Kidney epithelial cell (primary cell): ENCODE measurements at places on chromosomes 11 and 22.

DNA sequence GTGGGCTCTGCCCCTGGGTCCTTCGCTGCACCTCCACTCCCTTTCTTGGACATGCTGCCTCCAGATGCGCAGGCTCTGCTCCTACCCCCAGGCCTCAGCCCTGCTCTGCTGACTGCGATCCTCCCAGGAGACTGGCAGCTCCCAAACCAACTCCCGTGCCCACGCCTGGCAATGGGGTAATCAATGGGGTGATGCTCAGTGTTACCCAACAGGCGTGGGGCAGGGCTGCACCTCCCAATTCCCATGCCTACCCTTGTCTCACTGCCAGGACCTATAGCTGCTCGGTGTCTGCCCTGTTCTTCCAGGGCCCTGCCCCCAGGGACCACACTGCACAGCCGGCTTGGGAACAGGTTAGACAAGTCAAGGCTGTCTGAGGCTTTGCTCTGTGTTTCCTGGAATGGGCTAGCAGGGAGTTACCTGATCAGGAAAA is at the start of gene ALDH3B2:
Gene ALDH3B2, minus strand, starts transcription at position 182 of the 430 bp plus-strand sequence. CDS start 7,688 bp downstream, outside the sequence.
- peak; percentile 2 for DNase-seq

DNA sequence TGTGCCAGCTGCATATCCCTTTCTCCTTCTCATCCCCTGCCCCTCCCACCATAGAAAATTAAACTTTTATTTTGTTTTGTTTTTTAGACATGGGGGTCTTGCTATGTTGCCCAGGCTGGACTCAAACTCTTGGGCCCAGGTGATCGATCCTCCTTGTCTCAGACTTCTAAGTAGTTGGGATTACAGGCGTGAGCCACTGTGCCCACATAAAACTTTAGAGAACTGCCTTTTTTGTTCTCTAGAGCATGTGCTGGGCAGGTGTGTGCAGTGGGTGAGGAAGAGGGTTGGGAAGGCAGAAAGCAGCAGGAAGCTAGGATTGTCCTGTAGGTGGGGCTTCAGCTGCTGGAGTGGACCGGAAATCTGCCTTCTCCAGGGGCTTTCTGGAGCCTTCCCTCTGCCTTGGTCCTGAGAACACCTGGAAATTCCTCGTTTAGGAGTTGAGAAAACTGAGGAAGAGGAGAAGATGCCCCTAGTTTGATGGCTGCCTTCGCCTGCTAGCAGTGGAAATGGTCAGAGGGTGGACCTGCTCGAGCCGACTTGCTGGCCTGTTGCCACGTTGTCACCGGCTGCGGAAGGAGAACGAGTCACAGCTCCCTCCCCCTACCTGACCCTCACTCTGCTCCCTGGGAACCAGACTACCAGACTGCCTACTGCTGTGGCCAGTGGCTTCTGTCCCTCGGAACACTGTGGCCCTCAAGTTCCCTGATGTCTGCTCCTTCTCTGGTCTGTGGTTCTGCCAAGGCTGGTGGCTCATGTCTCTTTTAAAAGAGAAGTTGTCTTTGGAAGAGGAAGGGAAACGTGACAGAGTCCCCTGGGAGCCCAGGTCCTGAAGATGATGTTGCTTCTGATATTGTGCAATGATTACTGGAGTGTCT is 4.0 kb downstream of the ST14 start:
- DNase-seq: no peak

DNA sequence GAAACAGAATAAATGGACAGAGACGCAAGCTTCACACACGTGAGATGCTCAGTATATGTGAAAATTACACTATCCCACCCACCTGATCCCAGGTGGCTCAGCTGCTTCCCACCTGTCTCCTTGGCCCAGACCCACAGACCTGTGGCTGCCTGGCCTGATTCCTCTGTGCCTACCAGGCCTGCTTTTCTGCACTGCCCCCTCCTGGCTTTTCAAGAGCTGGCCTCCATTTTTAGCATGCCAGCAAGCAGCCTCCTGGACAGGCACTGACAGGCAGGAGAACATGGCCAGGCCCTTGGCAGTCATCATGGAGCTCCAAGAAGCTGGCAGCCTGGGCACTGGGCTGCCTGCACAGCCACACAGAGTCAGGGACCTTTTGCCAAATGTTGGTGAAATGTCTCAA is 79.5 kb upstream of the HMGXB4 start:
- DNase-seq: no peak

GRCh38 chr11:126403022-126403581 is 47.6 kb downstream of the ST3GAL4 start:
- DNase-seq: no peak

DNA sequence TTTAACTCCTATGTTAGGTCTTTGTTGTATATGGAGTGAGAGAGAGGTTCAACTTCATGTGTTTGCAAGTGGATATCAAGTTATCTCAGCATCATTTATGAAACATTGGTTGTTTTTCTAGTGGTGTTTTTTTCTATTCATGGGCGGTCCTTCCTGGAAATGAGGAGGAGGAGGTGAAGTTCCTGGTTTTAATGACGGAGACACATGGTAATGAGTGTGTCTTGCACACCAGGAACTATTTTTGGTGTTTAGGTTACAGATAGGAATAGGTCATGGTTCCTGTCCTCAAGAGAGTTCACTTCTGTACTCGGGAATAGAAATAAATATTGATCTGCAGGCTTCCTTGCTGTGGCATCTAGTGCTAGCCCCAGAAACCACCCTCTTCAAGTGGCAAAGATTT is 74.9 kb downstream of the JAM3 start:
- DNase-seq: no peak

DNA sequence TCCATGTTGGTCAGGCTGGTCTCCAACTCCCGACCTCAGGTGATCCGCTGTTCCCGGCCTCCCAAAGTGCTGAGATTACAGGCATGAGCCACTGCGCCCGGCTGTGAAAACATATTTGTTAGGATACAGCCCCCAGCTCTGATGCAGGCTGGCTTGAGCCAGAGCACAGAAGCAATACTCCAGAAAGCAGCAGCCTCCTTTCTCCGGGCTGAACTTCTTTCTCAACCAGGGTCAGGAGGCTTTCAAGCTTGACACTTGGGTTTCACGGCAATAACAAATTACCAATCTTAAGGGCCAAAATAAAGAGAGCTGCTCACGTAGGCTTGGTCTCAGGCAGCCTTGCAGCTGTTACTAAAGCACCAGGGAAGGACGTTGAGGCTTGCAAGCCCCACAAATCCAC is 10.8 kb upstream of the CECR2 start:
- DNase-seq: no peak

GRCh38 chr11:126861796-126862459 is 138.6 kb downstream of the KIRREL3 start:
- no peak for DNase-seq

DNA sequence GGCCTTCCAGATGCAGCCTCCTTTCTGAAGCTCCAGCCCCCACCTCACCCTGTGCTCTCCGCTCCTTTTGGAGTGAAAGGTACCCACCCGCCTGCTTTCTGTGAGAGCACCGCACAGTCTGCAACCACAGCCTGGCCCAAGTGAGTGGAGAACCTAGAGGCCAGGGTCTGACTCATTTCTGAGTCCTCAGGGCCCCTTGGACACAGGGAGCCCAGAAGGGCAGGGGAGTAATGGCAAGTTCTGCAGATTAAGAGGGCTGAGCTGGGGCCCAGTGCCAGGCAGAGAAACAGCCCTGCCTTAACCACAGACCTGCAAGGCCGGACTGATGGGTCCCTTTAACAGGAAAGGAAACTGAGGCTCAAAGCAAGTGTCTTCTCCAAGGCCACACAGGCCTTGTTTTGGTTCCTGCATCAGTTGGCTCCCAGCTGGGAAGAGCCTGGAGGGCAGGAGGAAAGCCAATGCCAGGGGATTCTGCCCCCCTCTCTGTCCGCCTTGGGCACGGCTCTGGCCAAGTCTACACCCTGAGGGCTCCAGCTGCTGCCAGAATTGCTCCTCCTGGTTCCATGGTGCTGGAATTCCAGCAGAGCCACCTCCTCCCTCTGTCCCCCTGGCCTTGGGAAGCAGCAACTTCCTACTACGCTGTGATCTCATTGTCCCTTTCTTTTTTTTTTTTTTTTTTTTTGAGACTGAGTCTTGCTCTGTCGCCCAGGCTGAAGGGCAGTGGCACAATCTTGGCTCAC is 55.1 kb downstream of the CYTH4 start:
- no peak for DNase-seq

- DNase-seq: no peak
Measured at GRCh38 chr11:47980088-47980906, at the start of gene PTPRJ. Gene PTPRJ, plus strand, starts transcription at chr11:47980559. Its CDS starts 354 bp downstream, at chr11:47980913.

- no peak for DNase-seq
Measured at GRCh38 chr11:61679893-61680621, at the start of gene DAGLA. Gene DAGLA, plus strand, starts transcription at chr11:61680391. Its CDS starts 39,765 bp downstream, at chr11:61720156.

- DNase-seq: no peak
Measured at GRCh38 chr11:131833366-131833765, 463.0 kb downstream of the NTM start.

- no peak for DNase-seq
Measured at GRCh38 chr11:122861631-122862030, 20.9 kb upstream of the JHY start.

DNA sequence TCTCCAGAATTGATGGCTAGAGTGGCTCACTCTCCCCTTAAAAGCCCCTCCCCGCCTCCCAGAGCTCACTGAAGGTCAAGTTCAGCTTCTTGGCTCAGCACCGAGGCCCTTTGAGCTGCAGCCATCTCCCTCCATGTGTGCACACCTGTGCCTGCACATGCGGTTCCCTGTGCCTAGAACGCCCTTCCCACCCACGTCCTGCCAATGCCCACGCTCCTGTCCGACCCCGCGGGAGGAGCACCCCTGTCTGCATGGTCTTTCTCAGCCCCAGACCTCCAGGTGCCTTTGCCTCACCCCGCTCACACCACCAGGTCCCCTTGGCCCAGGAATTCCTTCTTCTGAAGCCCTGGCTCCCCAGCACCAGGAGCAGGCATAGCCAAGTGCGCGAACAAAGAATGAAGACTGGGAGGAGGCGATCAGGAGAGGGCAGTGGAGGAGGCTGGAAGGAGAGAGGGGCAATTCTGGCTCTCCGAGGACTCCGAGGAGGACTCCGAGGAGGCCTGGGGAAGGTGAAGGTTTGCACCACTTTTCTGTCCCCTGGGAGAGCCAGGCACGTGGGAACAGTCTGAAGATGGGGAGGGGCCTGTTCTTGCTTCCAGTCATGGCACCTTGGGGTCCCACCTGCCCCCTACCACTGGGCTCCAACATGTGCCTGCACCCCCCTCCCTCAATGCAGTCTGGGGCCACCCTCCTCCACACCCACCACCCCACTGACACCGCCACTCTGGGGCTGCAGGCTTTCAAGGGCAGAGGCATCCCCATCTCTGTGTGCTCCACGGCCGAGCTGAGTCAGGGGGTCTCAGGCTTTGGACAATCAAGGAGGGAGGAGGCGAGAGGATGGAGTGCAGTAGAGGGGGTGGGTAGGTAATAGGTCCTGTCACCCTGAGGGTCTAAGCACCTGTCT is 17.7 kb downstream of the IGF2 start:
- DNase-seq: no peak

- DNase-seq: no peak
Measured at GRCh38 chr11:72792437-72793021, 1.3 kb downstream of the STARD10 start.

DNA sequence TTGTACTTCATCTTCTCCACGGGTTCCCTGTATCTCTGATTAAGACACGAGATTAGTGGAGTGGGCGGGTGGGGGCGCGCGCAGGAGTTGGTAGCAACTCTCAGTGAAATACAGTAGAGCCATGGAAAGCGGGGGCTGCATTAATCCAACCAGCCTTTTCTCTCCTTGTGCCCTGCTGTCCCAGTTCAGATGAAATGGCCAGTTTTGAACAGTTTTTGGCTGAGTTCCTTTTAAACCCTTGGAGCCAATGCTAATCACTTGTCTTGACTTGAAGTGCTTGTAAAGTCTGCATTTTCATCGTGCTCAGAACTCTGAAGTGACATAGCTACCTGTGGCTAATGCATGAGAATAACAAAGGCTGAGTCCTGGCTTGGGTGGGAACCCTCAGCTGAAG is 734 bp upstream of the TMEM123 start:
- no peak for DNase-seq

GRCh38 chr11:110808248-110808647 is 96.0 kb upstream of the ARHGAP20 start:
- DNase-seq: no peak

GRCh38 chr11:119453881-119454280 is 30.9 kb upstream of the THY1 start:
- DNase-seq: no peak

GRCh38 chr22:36182056-36182455 is 19.6 kb downstream of the APOL4 start:
- no peak for DNase-seq

GRCh38 chr22:38034278-38034882 is 22.8 kb upstream of the PICK1 start:
- peak; percentile 73 for DNase-seq

DNA sequence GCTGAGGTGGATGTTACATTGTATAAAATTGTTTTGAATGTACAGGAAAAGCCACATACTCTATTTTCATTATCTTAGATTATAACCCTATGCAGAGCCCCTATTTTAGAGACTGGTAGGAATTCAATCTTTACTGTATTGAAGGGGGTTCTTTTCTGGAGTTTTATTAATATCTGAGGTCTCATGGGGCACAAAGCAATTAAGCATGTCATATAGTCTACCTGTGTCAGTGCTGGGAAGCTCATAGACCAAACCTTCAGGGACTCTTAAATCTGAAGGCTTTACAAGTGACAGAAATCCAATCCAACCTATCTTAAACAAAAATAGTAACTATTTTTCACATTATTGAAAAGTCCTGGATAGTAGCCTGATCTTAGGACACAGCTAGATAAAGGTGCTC is 733.7 kb downstream of the NELL1 start:
- no peak for DNase-seq

GRCh38 chr11:76806131-76806530 is 23.0 kb downstream of the TSKU start:
- no peak for DNase-seq

- no peak for DNase-seq
Measured at GRCh38 chr11:126527651-126528050, 172.2 kb downstream of the ST3GAL4 start.

- DNase-seq: peak; percentile 73
Measured at GRCh38 chr11:75554258-75555022, 7.6 kb upstream of the SERPINH1 start.

GRCh38 chr11:88332851-88333250 is 4.7 kb downstream of the CTSC start:
- no peak for DNase-seq

GRCh38 chr11:33225371-33225770 is 31.8 kb upstream of the HIPK3 start:
- no peak for DNase-seq

GRCh38 chr11:88535916-88536547 is 198.5 kb upstream of the CTSC start:
- peak; percentile 87 for DNase-seq

DNA sequence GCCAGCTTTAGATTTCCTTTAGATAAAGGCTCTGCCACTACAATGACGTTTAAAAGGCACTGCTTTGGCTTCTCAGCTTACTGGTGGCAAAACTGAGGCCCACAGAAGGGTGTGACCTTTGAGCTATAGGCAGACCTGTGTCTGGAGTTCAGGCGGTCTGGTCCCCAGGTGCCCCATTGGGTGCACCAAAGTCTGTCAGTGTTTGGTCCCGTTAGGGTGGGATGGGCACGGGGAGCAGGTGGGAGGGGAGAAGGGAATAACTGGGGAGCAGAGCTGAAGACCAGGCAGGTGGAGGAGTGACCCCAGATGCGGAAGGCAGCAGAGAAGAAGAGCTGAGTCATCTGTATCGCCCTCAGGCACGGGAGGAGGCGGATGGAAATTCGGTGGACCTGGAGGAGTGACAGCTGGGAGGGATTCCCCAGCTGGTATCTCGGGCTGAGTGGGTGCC is 45.3 kb upstream of the GCAT start:
- no peak for DNase-seq

- no peak for DNase-seq
Measured at GRCh38 chr11:107842412-107843100, 16.0 kb downstream of the SLC35F2 start.

- DNase-seq: no peak
Measured at GRCh38 chr11:126464796-126465195, 109.3 kb downstream of the ST3GAL4 start.
